ENCODE measurements at places on chromosomes 2 and 18. TPM values are rescaled to one million over a fixed set of nuclear protein-coding genes. Genes with fewer than 3 reads are reported as not detected.

UCN gene
- total RNA-seq = 6.6 TPM

PELI1 gene
- total RNA-seq = 10.4 TPM

REG3G gene
- not detected for total RNA-seq

CFAP53 gene
- 0.56 TPM for total RNA-seq

DCDC2C gene
- total RNA-seq = not detected

SH3BP4 gene
- 55.0 TPM for total RNA-seq

EVA1A gene
- 0.53 TPM for total RNA-seq

DNA sequence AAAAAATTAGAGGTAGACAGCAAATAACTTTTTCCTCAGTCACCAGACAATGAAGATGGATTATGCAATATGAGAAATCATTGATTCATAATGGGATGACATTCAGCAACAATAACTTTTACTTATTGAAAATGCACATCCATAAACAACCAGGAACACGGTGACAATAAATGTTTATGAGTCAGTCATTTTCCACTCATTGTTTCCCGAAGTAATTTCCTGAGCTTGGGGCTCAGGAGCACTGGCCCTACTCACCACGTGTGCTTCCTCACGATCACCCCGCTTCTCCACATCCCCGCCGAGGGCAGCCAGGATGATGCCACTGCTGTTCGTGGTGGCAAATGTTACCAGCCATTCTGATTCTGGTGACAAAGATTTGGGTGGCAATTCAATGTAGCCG is 156.3 kb downstream of the LAMA1 start:
- no peaks in the 10 kb centered on the region for H3K4me1 ChIP-seq

- H3K4me3 ChIP-seq = no peak overlapping the region
- no peak for DNase-seq
- no peaks in the 10 kb centered on the region for H3K27me3 ChIP-seq
- no peaks in the 10 kb centered on the region for H3K4me1 ChIP-seq
- H3K36me3 ChIP-seq = no peaks in the 10 kb centered on the region
- H3K27ac ChIP-seq = no peak overlapping the region
These were observed 175.9 kb upstream of the ITGA4 start for GRCh38 chr2:181281206-181281832.

DNA sequence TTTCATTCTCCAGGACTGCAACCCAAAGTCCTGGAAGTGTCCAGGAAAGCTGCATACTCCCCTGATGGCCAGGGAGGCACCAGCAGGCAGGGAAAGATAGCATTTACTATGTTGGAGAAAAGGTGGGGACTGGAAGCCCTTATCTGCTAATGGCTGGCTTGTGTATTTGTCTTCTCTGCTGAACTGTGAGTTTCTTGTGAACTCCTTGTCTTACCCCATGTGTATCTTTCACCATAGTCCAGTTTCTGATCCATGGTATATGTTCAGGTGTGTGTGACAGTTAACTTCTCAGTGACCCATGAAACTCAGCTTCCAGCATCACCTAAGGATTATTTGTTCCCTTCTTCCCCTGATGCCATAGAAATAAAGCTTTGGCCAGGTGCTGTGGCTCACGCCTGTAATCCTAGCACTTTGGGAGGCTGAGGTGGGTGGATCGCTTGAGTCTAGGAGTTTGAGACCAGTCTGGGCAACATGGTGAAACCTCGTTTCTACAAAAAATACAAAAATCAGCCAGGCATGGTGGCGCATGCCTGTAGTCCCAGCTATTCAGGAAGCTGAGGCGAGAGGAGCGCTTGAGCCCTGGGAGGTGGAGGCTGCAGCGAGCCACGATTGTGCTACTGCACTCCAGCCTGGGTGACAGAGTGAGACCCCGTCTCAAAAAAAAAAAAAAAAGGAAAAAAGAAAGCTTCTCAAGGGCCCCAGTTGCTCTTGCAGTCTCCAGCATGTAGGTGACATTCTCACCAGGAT is 112.8 kb upstream of the MAP4K3 start:
- H3K4me1 ChIP-seq = peaks cover 5% of the 10 kb centered on the region
- DNase-seq = no peak
- H3K27ac ChIP-seq = no peak overlapping the region
- H3K27me3 ChIP-seq = no peaks in the 10 kb centered on the region
- H3K36me3 ChIP-seq = no peaks in the 10 kb centered on the region
- no peak overlapping the region for H3K4me3 ChIP-seq

DNA sequence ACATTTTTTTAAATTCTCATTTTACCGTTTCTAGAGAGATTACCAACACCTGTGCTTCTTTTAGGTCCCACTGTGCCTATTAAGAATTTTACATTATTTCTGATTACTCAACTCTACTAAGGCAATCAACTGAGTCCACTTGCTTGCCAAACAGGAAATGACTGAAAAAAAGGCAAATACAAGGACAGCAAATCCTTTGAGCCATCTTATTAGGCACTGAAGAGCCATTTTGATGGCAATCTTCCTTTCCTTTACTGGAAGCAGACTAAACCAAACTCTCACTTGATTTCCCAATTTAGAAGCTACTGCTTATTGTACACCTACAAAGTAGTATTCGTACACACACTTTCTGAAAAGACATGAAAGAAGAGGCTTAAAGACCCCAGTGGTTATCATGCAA is 121.4 kb upstream of the COL3A1 start:
- no peak overlapping the region for H3K27ac ChIP-seq
- H3K4me3 ChIP-seq = no peak overlapping the region
- H3K36me3 ChIP-seq = no peaks in the 10 kb centered on the region
- H3K4me1 ChIP-seq = no peaks in the 10 kb centered on the region

GRCh38 chr2:222813177-222813843 is 47.5 kb upstream of the ACSL3 start:
- peak overlapping the region; percentile 80 for H3K27ac ChIP-seq
- H3K27me3 ChIP-seq = no peaks in the 10 kb centered on the region
- no peaks in the 10 kb centered on the region for H3K36me3 ChIP-seq
- no peak overlapping the region for H3K4me3 ChIP-seq

DNA sequence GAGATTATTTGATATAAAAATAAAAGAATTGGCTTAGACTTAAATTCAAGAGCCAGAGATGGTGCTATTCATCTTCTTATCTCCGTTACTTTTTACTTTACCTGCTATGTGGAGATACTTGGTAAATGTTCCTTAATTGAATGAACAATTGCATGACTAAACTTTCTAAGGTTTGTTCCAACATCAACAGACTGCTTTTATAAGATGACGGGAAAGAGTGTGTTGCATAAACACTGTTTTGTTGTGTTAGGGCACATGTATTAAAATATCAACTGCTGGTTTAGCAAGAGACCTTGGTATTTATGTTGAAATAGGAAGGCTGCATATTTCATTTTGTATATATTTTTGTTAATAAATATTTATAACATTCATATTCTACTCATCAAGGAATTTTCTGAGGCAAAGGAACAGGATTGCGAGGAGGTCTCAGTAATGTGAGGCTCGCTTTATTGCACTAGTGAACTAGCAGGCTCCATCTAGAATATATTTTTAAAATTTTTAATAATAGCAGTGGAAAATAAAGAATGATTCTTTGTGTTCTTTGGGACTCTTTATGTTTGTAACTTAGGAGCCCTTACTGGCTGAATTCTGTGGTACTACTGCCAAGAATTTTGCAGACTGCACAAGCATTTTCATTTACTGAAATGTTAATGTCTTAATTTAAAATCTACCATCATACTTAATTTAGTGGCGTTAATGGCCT is 10.7 kb upstream of the NFE2L2 start:
- H3K36me3 ChIP-seq = no peaks in the 10 kb centered on the region
- H3K27ac ChIP-seq = no peak overlapping the region

DNA sequence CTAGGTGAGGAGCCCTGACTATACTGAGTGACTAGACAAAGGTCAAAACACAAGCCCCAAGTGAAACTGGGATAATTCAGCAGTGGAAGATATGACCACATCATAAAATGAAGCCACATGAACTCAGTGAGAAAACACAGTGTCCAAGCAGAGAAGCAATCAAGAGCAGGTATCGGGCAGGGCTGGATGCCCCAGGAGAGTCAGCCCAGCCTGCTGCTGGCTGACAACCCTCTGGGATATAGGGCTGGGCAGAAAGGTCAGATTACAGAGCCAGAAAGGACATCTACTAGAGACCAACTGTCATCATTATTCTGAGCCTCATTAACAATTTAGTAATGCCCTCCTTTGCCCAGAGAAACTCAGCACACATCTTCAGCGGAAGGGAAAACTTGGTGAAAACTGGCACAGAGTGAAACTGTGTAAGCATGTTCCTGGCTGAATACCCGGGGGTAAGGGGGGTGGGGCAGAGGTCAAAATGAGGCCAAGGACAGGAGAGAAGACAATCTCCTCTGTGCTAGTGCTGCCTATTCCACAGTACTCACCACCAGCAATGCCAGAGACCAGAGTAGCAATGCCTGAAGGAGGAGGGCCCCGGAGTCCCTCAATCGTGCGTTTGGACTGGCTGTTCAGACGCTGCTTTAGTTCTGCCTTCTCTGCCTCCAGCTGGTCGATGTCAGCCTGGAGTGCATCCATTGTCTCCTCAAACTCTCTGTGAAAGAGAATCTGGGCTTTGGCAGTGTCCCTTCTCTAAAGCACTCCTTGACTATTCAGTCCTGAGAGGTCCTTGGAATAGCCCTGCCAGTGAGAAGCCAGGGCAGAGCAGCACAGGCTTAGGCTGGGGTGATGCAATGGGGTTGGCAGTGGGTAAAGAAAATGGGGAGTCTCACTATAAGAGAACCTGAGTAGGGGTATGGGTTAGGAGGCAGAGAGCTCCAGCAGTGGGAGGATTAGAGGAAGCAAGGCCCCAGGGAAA is 15.3 kb downstream of the DCTN1 start:
- no peak overlapping the region for H3K4me3 ChIP-seq
- H3K27me3 ChIP-seq = no peaks in the 10 kb centered on the region
- H3K27ac ChIP-seq = no peak overlapping the region
- DNase-seq = no peak
- no peaks in the 10 kb centered on the region for H3K4me1 ChIP-seq
- H3K36me3 ChIP-seq = peaks cover 88% of the 10 kb centered on the region

GRCh38 chr2:74743039-74743438 is 89.0 kb downstream of the SEMA4F start:
- H3K36me3 ChIP-seq = no peaks in the 10 kb centered on the region
- H3K4me3 ChIP-seq = no peak overlapping the region
- H3K4me1 ChIP-seq = peaks cover 10% of the 10 kb centered on the region
- no peak for DNase-seq
- no peak overlapping the region for H3K27ac ChIP-seq
- H3K27me3 ChIP-seq = no peaks in the 10 kb centered on the region

DNA sequence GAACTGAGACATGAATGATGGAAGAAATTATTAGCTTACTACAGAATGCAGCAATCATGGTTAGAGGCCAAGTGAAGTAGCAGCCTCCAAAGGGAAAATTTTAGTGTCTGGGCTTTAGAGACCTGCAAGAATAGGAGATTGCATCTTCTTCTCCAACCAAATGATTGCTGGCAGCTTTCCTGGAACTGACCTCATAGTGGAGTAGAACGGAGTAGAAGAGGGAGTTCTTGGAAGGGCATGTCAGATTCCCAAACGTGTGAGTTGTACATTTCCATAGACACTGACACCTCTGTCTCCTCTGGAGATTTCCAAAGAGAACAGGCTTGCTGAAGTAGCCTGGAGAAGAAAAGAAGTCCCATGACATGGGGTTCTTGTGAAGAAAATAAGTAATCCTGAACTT is 169.8 kb upstream of the ERBB4 start:
- H3K4me3 ChIP-seq = no peak overlapping the region
- no peak for DNase-seq
- H3K27ac ChIP-seq = no peak overlapping the region

DNA sequence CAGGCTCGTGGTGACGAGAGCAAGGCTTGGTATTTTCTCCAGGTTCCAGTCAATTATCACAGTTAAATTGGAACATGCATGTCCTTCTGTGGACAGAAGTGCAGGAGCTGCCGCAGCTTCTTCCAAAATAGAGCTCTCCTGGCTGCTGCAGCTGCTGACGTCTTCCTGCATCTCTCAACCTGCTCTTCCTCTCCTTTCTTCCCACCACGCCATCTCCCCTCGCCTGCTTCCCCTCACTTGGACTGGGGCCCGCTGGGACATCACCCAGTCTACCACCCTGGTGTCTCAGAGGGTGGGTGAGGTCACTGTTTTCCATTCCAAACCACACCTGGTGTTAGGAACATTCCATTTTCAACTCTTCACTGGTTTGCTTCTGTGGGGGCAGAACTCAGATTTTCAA is 41.4 kb downstream of the SPP2 start:
- no peaks in the 10 kb centered on the region for H3K36me3 ChIP-seq
- no peak overlapping the region for H3K27ac ChIP-seq
- H3K4me1 ChIP-seq = no peaks in the 10 kb centered on the region
- H3K27me3 ChIP-seq = no peaks in the 10 kb centered on the region
- no peak for DNase-seq
- H3K4me3 ChIP-seq = no peak overlapping the region

- no peaks in the 10 kb centered on the region for H3K27me3 ChIP-seq
- H3K36me3 ChIP-seq = no peaks in the 10 kb centered on the region
- no peak for DNase-seq
These were observed 233.5 kb downstream of the DYM start for GRCh38 chr18:49227001-49227380.

DNA sequence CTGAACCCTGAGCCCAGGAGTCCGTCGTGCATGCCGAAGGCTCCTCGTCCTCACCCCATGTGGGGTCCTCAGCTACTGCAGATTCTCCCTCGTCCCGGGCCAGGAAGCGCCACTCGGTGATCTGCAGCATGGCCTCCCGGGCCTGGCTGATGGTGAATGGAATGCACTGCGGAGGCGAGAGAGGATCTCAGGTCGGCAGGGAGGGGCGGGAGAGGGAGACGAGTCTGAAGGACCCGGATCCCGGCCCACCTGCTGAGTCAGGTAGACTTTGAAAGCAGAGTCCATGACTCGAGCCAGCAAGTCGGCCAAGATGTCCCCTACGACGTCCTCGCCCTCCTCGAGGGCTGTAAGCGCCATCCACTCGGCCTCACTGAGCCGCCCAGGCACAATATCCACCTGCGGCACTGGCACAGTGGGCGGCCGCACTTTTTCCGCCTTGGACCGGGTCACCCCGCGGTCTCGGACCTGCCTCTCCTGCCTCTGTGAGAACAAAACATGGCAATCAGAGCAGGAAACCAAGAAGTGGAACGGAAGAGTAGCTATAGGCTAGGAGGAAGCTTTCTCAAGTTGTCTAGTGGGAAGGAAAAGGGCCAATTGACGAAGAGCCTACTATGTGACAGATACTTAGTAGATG is 5.5 kb downstream of the C2orf81 start:
- H3K27me3 ChIP-seq = no peaks in the 10 kb centered on the region
- H3K4me3 ChIP-seq = no peak overlapping the region

- DNase-seq = no peak
- no peaks in the 10 kb centered on the region for H3K27me3 ChIP-seq
- H3K4me3 ChIP-seq = no peak overlapping the region
- H3K36me3 ChIP-seq = no peaks in the 10 kb centered on the region
- no peak overlapping the region for H3K27ac ChIP-seq
- no peaks in the 10 kb centered on the region for H3K4me1 ChIP-seq
These were observed 94.6 kb upstream of the ANKRD30BL start for GRCh38 chr2:132256251-132256902.

DNA sequence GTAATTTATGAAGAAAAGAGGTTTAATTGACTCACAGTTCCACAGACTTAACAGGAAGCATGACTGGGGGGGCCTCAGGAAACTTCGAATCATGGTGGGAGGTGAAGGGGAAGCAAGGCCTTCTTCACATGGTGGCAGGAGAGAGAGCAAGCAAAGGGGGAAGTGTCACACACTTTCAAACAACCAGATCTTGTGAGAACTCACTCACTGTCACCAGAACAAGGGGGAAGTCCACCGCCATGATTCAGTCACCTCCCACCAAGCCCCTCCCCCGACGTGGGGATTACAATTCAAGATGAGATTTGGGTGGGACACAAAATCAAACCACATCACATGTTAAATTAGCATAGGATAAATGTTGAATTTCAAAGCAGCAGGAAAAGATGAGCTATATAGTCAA is 56.2 kb downstream of the STRADB start:
- no peak for DNase-seq
- no peaks in the 10 kb centered on the region for H3K4me1 ChIP-seq
- H3K27ac ChIP-seq = no peak overlapping the region
- no peaks in the 10 kb centered on the region for H3K36me3 ChIP-seq
